ENCODE measurements at places on chromosomes 1 and 21.

DNA sequence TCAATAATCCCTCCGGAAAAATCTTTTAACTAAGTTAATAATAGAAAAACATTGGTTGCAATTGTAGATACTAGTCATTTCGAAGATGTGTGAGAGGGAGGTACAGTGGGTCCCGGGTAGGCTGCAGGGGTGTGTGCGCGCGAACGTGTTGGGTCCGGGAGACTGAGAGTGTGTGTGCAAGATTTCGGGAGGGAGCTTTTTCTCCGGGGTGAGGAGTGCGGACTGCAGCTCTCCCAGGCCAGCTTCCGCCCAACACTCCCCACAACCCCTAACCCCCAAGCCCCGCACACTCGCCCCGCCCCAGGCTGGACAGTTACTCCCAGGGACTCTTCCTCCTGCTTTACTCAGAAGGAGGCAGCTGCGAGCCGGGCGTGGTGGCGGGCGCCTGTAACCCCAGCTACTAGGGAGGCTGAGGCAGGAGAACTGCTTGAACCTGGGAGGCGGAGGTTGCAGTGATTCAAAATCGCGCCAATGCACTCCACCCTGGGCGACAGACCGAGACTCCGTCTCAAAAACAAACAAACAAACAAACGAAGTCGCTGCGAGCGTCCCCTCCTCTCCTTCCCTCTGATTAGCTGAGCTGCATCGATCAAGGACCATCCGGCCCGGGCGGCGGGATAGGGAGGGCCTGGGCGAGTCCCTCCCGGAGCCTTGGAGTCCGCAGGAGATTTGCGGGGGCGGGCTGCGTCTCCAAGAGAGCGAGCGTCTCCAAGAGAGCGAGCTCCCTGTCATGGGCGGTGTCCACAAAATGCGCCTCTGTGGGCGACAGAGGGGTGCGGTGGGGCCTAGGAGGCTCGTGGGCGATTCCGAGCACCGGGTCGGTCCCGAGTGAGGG, 28.3 kb upstream of the PPM1J start:
- H3K27me3 ChIP-seq = no peaks in the 10 kb centered on the region
- H3K36me3 ChIP-seq = no peaks in the 10 kb centered on the region
- no peak overlapping the region for H3K27ac ChIP-seq
- peaks cover 10% of the 10 kb centered on the region for H3K4me1 ChIP-seq

DNA sequence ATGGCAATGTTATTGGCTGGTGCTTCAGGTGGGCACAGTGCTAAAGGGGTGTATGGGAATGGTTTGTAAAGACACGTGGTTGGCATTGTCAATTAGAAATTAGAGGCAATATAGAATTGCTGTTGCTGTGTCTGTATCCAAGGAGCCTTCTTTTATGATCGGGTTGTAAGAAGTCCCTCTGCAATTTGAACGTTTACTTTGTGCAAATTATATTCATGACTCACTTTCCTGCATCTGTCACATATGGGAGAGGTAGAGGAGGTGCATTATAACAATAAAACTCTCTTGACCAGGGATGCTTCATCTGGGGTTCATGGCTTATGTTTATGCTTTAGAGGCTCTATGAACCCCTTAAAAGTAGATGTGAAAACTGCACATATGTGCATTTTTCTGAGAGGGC, 130.4 kb upstream of the DNAH14 start:
- no peak overlapping the region for H3K27ac ChIP-seq
- no peaks in the 10 kb centered on the region for H3K27me3 ChIP-seq
- no peaks in the 10 kb centered on the region for H3K36me3 ChIP-seq
- DNase-seq = no peak
- H3K4me3 ChIP-seq = no peak overlapping the region
- H3K4me1 ChIP-seq = no peaks in the 10 kb centered on the region

DNA sequence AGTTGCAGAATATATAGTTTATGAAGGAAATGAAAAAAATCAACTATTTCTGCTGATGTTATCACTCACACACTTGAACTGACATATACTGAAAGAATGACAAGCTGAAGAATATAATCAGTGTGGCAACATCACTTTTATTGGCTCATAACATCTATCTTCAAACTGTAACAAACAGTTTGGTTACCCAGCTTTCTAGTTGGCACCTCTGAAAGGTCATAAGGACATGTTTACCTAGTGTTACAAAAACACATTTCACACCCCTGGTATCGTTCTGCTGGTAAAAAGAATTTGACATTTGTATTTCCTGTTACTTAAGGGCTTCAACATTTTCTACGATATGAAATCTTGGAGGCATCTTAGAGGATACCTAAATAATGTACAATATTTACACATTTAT, 1267.0 kb upstream of the NCAM2 start:
- H3K27ac ChIP-seq = no peak overlapping the region
- no peaks in the 10 kb centered on the region for H3K36me3 ChIP-seq
- H3K4me1 ChIP-seq = no peaks in the 10 kb centered on the region
- no peak overlapping the region for H3K4me3 ChIP-seq
- DNase-seq = no peak

DNA sequence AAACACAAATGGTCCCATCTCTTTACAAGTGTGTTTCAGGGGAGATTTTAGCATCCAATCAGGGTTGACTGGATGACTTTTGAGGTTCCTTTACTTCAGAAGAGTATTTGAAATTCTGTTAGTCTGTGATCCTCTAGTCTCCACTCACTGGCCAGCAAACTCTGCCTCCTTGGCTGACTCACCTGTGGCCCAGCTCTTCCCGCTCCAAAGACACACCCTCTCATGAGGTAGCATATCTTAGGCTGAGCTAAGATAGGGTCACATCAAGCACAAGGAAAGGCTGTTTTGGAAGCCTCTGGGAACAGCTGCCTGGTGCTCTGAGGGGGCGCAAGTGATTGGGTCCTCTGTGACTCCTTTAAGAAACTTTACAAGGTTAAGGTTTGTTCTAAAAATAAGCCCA, 102.3 kb upstream of the FGGY start:
- no peaks in the 10 kb centered on the region for H3K36me3 ChIP-seq
- peaks cover 8% of the 10 kb centered on the region for H3K4me1 ChIP-seq
- DNase-seq = no peak
- H3K27ac ChIP-seq = no peak overlapping the region

DNA sequence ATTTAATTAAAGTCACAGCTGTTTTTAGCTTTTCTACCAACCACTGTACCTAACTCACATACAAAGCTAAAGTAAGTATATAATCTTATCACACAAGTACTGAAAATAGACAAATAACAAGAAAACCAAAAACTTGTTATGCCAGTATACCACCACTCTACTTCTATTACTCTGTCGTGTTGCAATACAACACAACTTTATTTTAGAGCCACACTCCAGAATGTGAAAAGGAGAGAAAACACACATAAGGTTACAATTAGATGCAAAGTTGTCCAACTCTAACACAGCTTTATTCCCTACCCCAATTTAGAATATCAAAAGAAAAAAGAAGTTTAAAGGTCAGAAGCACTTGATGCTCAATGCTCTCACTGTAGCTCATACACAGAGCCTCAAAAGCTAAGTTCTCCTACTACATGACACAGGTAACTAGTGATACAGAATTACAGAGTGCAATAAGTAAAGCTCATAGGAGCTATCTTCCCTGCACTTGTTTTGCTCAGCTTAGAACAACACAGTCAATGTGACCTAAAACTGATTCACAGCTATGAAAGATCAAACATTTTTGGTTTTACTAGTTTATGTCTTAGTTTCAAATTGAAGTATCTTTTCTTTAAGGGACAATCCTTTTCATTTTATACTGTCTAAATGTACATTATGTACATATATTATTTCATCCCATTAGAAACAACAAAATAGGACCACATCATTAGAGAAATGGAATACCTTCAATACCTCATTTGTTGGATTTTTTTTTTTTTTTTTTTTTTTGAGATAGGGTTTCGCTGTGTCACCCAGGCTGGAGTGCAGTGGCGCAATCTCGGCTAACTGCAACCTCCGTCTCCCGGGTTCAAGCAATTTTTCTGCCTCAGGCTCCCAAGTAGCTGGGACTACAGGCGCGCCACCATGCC, 29.2 kb downstream of the EYA3 start:
- H3K4me1 ChIP-seq = no peaks in the 10 kb centered on the region
- no peaks in the 10 kb centered on the region for H3K27me3 ChIP-seq
- H3K27ac ChIP-seq = no peak overlapping the region
- no peak for DNase-seq
- H3K36me3 ChIP-seq = no peaks in the 10 kb centered on the region

- H3K27me3 ChIP-seq = no peaks in the 10 kb centered on the region
- no peak overlapping the region for H3K27ac ChIP-seq
- DNase-seq = no peak
- H3K4me3 ChIP-seq = no peak overlapping the region
- H3K4me1 ChIP-seq = no peaks in the 10 kb centered on the region
- H3K36me3 ChIP-seq = no peaks in the 10 kb centered on the region
Observed at GRCh38 chr1:185541871-185542301, 192.3 kb upstream of the HMCN1 start.

DNA sequence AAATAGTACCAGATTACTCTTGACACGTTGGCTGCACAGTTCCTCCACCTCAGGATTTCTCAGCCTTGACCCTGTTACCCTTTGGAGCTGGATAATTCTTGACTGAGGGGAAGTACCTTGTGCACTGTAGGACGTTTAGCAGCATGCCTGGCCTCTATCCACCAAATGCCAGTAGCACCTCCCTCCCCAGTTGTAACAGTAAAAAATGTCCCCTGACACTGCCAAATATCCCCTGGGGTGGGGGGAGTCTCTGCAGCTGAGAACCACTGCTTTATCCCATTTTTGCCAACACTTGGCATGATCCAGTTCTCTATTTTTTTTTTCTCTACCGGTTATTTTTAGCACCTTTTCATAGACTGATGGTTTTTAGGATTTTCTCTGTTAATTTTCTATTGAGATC, 34.0 kb downstream of the C1orf198 start:
- no peak for DNase-seq
- H3K27ac ChIP-seq = no peak overlapping the region
- no peaks in the 10 kb centered on the region for H3K4me1 ChIP-seq
- no peaks in the 10 kb centered on the region for H3K36me3 ChIP-seq
- no peaks in the 10 kb centered on the region for H3K27me3 ChIP-seq
- no peak overlapping the region for H3K4me3 ChIP-seq

DNA sequence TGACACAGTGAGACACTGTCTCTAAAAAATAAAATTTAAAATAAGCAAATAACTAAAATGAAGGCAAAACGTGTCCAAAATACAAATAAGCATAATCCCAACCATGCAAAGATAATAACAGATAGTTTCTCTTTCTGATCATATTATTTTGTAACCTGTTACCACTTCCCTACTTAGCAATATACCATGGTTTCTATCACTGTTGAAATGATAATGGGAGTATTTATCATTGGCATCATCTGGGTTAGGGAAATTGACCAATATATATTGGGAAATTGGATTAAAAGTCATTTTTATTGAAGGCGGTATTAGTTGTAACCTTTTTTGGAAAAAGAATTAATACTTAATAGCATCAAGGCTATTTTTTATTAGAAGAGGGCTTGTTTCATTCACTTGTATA, 47.0 kb downstream of the USP25 start:
- H3K27me3 ChIP-seq = no peaks in the 10 kb centered on the region
- no peaks in the 10 kb centered on the region for H3K4me1 ChIP-seq
- H3K36me3 ChIP-seq = no peaks in the 10 kb centered on the region
- no peak overlapping the region for H3K27ac ChIP-seq
- DNase-seq = no peak

- DNase-seq = no peak
- no peaks in the 10 kb centered on the region for H3K27me3 ChIP-seq
- H3K27ac ChIP-seq = no peak overlapping the region
- H3K4me3 ChIP-seq = no peak overlapping the region
- H3K4me1 ChIP-seq = no peaks in the 10 kb centered on the region
Observed at GRCh38 chr1:180973369-180973768, 49.3 kb downstream of the STX6 start.

DNA sequence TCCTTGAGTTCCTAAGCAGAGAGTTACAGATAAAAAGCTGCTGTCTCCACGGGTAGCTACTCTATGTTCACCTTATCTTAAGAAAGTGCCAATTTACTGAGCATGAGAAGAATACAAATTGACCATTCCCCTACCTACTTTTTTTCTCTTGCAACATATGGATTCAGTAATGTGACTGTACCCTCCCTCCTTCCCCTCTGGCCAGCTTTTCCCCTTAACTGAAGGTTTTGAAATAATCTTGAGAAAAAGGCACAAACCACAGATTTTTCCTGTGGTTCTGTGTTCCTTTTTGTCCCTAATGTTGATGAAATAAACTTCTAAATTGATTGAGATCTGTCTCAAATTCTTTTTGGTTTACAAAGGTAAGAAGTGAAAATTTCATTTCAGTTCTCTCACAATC, 2.6 kb upstream of the CD2 start:
- no peaks in the 10 kb centered on the region for H3K4me1 ChIP-seq
- no peak overlapping the region for H3K27ac ChIP-seq
- no peaks in the 10 kb centered on the region for H3K27me3 ChIP-seq
- DNase-seq = no peak

- peak overlapping the region; percentile 74 for H3K4me3 ChIP-seq
- H3K27ac ChIP-seq = peak overlapping the region; percentile 92
- no peaks in the 10 kb centered on the region for H3K4me1 ChIP-seq
- peak; percentile 67 for DNase-seq
- H3K36me3 ChIP-seq = no peaks in the 10 kb centered on the region
Observed at GRCh38 chr1:64745181-64745985, 508 bp downstream of the RAVER2 start.

GRCh38 chr1:60621368-60621851, 461.0 kb upstream of the NFIA start:
- no peak for DNase-seq
- no peaks in the 10 kb centered on the region for H3K36me3 ChIP-seq
- H3K27me3 ChIP-seq = no peaks in the 10 kb centered on the region
- H3K27ac ChIP-seq = no peak overlapping the region
- no peaks in the 10 kb centered on the region for H3K4me1 ChIP-seq

DNA sequence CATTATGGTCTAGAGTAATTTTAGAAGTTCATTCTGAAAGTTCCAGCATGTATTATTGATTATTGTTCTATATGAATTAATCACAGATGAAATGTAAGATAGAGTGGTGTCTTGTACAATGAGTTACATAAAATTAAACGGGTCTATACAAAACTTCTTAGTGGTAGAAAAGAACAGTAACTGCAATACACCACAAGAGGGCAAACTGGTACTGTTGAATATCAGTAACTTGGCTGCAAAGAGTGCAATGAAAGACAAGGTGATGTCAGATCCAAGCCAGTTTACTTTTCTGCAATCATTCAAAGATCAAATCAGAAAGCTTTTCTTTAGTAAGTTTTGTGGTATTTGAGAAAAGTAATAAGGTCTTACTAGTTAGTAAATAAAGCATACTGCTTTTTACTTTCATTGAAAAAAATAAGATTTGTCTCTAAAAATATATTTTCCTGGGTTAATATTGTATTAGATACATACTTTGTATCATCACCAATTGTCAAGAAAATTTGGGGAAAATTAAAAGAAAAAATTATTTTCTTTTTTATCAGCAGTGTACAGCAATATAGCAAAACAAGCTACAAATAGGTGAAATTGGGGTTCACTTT, 66.4 kb upstream of the BTG3 start:
- H3K4me3 ChIP-seq = no peak overlapping the region
- H3K27ac ChIP-seq = no peak overlapping the region
- H3K36me3 ChIP-seq = no peaks in the 10 kb centered on the region
- H3K4me1 ChIP-seq = no peaks in the 10 kb centered on the region
- DNase-seq = no peak
- no peaks in the 10 kb centered on the region for H3K27me3 ChIP-seq
